ENCODE measurements at places on chromosomes 1 and 21. TPM values are rescaled to one million over a fixed set of nuclear protein-coding genes. Genes with fewer than 3 reads are reported as not detected.

SIK1 gene
- total RNA-seq = 19.7 TPM

COL8A2 gene
- total RNA-seq = not detected

OR10J4 gene
- not detected for total RNA-seq

C8A gene
- not detected for total RNA-seq

TNFRSF9 gene
- total RNA-seq = 0.42 TPM

FABP3 gene
- not detected for total RNA-seq

SOX13 gene
- total RNA-seq = 27.9 TPM

RGS7 gene
- total RNA-seq = 1.3 TPM

AMY1B gene
- not detected for total RNA-seq

DNM3 gene
- 1.3 TPM for total RNA-seq

ADAMTSL4 gene
- total RNA-seq = 1.9 TPM

NIBAN1 gene
- total RNA-seq = 19.5 TPM

TSPAN2 gene
- 6.0 TPM for total RNA-seq

ZNF695 gene
- 19.6 TPM for total RNA-seq

NFIA gene
- 38.6 TPM for total RNA-seq

KLF17 gene
- not detected for total RNA-seq

AUNIP gene
- 10.6 TPM for total RNA-seq

GUCA2B gene
- total RNA-seq = not detected

NFASC gene
- total RNA-seq = not detected

UBE2U gene
- total RNA-seq = not detected

WNT3A gene
- not detected for total RNA-seq

WNT9A gene
- 0.37 TPM for total RNA-seq

VANGL1 gene
- total RNA-seq = 22.4 TPM

F3 gene
- 387 TPM for total RNA-seq
